ENCODE measurements at places on chromosomes 3 and 15.

DNA sequence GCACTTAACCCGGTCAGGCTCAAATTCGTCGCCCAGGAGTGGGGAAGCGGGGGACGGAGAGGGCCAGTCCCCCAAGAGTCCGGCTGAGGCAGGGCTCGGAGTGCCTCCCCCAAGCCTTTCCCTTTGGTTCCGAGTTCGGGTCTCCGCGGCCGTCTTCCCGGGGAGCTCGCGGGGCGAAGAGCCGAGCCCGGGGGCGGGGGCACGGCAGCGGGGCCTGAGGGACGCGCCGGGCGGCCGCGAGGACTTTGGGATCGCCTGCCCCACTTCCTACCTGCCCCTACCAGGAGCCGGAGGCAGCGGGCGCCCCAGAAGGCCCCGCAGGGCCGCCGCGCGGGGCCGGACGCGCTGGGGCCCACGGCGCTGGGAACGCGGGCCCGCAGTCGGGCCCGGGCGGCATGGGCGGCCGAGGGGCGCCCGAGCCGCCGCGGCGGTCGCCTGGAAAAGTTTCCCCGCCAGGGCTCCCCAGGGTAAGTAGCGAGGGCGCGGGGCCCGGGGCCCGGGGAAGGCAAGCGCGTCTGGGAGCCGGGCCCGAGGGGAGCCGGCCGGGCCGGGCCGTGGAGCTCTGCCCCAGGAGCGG, 2.8 kb downstream of the FURIN start:
- peak; percentile 34 for DNase-seq

DNA sequence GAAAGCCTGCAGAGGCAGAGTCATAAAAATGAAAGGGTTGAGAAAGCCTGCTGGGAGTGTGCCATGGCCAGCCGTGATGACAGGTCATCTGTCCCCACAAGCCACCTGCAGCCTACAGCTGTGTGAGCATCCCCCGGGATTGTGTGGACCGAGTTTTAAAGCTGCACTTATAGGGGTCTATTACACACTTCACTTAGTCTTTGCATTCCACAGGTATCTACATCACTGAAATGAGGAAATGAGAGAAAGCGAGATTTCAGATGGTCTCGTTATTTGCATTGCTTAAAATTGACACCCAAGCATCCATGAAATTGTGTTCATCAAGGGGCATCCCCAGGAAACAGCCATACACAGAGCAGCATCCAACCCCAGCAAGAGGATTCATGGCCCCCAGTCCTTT, 137.6 kb upstream of the TRIM42 start:
- no peak for DNase-seq

DNA sequence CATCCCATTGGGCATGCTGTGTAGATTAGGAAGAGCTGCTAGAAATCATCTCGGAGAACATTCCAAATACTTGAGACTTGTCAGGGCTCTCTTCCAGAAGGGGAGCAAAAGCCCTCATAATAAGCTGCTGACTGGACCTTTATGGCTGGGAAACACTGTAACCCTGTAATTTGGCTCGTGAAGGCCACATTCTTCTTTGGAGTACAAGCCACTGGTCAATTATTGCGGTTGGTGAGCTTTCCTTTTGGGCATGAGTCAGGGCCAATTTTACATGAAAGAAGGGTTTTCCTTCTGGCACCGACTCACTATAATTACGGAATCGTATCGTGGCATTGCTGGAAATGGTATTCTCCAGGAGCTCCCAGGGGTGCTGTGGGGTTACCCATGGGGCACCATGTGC, 434.5 kb upstream of the RGMA start:
- DNase-seq = no peak

GRCh38 chr3:32848215-32848614, 30.4 kb downstream of the TRIM71 start:
- no peak for DNase-seq

DNA sequence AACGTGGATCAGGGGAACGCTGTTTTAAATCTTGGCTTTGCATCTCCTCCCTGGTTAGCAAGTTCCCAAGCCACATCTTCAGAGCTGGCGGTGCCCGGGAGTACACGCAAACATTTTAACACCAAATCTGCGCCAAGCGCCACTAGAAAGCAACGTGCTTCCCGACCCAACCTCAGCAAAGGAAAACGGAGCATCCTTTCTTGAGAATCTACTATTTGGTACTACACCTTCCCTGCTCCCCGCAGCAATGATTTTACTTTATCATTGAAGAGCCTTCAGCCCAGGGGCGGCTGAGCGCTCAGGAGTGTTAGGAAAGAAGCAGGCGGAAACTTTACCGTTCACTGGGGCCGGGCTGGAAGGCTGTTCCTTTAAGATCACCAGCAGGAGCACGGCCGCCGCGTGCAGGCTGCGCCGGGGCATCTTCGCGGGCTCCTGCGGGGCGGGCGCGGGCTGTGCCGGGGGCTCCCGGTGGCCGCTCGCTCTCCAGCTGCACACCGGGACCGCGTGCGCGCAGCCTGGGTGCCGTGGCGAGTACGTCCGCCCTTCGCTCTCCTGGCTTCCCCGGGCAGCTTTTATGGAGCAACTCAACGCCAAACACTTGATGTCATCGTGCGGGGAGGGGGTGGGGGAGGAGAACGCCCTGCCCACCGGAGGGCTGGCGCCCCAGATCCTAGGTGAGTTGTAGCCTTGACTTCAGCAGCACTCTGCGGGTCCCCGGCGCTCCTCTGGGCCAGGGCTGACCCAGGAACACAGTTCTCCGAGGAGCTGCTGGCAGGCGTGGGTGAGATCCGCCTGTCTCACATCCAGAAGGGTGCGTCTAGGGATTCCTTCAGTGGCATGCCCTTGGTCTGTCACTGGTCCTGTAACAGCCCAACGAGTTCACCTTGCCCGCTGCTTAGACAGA, at the start of gene CA12:
Gene CA12, minus strand, starts transcription at position 546 of the 904 bp plus-strand sequence. Its CDS starts 126 bp downstream, at position 420.
- no peak for DNase-seq
